ENCODE measurements at places on chromosomes 6 and 20.

GRCh38 chr6:32382757-32383420, 11.2 kb upstream of the TSBP1 start:
- no peak for DNase-seq

DNA sequence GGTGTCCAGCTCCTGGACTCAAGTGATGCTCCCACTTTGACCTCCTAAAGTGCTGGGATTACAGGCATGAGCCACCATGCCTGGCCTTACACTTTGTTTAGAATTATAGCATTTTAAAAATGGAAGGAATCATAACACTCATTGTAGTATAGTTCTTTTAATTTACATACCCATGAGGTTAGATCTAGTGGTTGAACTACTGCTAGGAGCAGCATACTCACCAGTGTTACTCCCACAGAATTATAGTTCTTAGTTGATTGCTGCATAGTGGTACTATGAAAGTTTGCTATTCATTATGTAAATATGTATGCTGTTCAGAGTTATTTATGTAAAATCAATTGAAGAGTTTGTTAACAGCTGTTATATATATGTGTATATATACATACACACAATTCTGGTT, 85.4 kb downstream of the MYO6 start:
- DNase-seq: no peak

GRCh38 chr6:3421791-3422434, 34.9 kb downstream of the SLC22A23 start:
- no peak for DNase-seq

DNA sequence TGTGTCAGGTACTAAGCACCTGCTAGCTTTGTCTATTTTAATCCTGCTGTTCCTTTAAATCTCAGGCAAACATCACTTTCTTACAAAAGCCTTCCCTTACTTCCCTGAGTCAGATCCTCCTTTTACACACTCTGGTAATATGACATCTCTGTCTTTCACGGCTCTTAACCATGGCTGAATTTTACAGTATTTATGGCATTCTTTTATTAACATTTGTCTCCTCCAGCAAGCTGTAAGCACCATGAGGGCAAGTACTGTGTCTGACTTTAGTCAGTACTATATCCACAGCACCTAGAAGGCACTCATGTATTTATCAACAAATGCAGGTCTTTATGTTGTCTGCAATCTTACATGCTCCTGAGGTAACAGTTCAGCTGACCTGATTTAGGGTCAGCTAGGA, 33.7 kb upstream of the HBS1L start:
- DNase-seq: no peak

GRCh38 chr20:45432294-45432693, 16.4 kb downstream of the PIGT start:
- no peak for DNase-seq

DNA sequence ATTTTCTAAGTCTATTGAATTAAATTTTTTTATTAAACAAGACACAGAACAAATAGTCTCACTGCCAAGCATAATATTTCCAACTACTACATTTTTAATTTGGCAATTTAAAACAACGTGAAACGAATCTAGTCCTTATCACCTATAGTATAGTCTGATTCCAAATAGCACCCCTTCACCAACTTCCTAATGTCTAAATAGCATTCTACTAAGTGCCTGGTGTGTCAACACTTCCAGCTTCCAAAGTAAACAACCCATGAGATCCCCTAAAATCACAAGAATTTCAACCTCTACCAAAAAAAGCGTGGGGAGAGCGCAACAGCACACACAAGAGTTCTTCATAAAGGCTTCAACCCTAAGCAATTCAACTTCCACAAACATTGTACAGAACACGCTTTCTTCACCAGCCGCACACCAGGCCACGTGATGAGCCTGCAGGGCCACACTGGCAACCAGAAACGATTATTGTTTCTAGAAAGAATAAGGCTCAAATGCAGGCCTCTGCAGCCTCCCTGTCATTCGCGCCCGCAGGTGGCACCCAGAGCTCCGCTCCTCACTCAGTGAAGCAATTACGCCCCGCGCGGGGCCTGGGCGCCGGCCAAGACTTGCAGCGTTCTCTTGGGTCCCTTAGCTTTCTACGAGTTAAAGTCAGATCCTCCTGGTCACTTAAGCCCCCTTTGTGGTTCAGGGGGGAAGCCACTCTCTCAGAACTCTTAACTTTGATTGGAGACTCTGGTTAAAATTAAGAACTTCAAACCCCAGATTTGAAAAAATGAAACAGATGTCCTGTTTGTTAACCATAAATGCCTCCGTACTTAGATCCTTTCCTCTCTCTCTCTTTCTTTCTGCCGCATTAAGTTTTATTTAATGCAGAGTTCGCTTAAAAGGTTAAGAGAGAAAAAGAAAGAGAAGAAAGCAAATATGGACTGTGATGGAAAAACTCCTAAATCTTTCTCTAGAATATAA, 18.3 kb downstream of the SIM1 start:
- no peak for DNase-seq

- DNase-seq: no peak
Measured at GRCh38 chr6:127100510-127101140, 17.8 kb upstream of the RSPO3 start.

- no peak for DNase-seq
Measured at GRCh38 chr6:49980898-49981297, 11.5 kb upstream of the DEFB113 start.

GRCh38 chr6:107082045-107082444, 33.3 kb downstream of the BEND3 start:
- DNase-seq: no peak

DNA sequence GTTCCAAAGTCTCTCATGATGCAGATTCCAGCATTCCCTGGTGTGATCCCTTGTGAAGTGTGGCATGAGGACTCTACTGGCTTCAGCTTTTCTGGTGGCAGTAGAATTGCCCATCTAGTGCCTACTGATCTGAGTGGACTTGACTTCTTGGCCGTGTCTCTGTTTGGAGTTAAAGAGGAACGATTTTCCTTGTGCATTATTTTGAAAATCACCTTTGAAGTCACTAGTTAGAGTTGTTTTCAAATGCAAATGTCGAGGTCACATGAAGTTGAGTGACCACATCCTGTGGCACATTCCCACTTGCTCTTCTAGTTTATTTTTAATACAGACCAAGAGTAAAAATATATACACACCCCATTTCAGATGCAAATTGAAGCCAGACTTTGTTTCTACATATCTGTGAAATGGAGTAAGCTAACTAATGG, 270.7 kb upstream of the TAB2 start:
- no peak for DNase-seq

DNA sequence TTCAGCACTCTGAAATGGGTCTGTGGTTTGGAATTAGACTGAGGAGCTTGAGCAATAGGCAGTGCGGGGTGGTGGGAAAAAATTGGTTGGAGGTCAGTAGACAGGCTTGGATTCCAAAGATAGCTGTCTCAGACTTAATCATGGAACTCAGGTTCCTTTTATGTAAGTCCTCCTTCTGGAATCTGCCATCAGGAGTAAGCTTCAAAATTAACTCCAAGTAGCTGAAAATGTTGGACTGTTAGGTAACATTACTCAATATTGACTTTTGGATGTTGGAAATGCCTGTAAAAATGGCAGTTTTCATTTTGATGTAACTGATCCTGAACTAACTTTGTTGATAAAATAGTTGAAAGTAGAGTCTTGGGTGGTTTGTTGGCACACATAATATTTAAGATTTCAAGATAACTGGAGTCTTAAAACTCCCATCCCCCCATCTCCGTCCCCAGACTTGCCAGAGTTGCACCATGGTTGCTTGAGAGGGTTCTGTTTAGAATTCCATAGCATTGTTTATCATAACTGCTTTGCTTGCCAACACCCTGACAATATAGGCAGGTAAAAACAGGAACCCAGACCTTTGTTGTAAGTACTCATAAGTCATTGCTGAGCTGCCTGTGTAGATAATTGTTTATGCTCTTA, 83.0 kb downstream of the PHF20 start:
- DNase-seq: no peak

GRCh38 chr20:6530779-6531315, 236.6 kb upstream of the BMP2 start:
- no peak for DNase-seq

GRCh38 chr6:144921206-144921975, 636.3 kb downstream of the UTRN start:
- DNase-seq: no peak

DNA sequence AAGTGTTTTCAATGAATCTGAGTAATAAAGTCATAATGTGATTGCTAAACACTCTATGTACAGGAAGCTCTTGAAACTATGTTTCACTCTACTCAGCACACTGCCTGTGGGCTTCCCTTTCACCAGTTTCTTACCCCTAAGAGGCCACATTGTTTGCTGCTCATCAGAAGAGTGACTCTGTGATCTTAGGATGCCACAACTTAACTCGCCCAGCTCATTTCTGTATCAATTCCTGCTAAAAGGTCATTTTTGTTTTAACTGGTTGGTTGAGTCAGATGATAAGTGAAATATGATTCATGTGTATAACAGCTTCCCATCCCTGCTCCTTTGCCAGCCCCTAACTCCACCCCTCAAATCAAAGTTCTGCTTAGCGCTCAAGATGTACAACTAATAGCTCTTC, 9.8 kb upstream of the NDUFAF4 start:
- DNase-seq: no peak

GRCh38 chr20:38706509-38706908, 17.8 kb upstream of the SLC32A1 start:
- DNase-seq: no peak

GRCh38 chr20:1775117-1775516, 117.5 kb upstream of the SIRPG start:
- no peak for DNase-seq

DNA sequence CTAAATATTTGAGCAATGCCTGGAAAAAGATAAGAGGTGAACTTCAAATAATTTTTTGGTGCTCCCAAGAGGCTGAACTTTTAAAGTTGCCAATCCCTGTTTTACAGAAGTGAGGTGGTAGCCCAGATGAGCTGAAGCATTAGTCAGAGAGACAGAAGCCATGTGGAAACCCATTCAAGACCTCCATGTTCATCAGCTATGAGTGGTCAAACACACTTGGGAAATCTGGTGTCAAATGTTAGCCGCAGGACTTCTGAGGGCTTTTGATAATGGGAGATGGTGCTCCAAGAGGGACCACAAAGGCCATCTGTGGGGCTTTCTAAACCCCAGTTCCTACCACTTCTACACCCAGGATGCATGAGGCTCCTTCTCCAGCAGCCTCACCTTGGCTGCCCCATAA, 77.5 kb upstream of the MRPS10 start:
- no peak for DNase-seq

DNA sequence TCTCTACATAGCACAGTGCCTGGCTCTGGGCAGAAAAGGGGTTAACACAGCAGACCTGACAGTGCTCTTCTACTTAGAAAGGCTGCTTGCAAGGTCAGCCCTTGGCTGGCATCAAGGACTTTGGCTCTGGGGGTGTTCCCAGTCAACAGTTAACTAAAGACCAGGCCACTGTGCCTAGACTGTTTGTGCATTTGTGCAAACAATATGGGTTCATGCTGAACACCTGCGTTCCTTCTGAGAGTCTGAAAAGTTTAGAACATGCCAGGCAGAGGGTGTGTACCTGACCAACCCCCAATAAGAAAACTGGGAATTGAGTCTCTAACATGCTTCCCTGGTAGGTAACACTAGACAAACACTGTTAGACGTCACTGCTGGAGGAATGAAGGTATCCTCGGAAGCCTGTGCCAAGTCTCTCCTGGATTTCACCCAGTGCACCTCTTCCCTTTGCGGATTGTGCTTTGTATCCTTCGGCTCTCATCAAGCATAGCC, 110.7 kb downstream of the PDE10A start:
- no peak for DNase-seq

DNA sequence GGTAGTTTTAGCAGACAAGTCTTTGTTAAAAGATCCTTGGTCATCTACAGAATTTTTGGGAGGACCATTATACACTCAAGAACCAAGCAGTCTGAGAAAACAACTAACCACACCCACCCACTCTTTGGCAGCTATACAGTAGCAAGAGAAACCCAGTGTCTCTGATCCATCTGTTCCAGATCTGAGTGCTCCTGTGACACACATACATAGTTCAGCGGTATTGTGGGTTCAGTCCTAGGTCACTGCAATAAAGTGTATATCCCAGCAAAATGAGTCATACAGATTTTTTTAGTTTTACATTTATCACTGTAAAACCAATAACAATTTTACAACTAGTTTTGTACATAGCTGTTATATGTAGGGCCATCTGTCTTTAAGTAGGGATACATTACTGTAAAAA, 47.4 kb upstream of the PAK5 start:
- no peak for DNase-seq

DNA sequence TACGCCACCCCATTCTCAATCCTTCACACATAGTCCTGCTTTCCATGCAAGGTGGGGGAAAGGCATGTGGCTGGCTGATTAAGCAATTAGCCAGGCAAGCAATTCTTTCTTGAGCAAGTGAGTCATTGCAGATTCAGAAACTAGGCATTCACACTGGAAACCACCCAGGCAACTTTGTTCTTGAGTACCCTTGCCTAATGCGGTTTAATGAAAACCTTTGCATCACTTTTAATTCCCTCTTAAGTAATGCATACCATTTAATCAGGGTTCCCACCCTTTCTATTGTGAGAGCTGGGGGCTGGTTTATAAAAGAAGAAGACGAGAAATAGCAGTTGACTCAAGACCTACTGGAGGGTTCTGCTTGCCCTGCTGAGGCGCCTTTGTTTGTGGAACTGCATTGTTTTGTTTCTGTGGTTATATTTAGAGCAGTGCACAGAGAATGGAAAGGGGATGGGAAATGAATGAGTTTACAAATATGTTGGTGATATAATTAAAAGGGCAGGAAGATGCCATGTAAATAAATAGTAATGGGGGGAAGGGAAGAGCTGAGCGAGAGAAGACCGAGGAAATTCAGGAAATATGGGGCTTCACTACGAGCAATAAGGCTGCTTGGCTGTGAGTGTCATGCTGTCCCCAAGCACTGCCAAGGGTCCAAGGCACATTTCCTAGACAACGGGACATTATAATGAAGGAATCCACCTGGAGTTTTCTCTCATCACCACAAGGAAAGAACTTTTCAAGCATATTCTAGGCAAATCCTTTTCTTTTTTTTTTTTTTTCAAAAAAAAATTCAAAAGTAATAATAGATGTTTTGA, 48.8 kb upstream of the TSHZ2 start:
- no peak for DNase-seq

DNA sequence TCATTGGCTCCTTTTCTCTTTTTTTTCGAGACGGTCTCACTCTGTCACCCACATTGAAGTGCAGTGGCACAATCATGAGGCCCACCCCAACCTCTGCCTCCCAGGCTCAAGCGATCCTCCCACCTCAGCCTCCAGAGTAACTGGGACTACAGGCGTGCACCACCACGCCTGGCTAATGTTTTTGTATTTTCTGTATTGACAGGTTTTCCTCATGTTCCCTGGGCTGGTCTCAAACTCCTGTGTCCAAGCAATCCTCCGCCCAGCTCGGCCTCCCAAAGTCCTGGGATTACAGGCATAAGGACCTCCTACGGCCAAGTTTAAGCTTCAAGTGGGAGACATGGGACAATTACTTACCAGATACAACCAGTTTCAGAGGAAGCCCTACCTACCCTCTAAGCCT, 9.4 kb upstream of the POU5F1 start:
- no peak for DNase-seq

DNA sequence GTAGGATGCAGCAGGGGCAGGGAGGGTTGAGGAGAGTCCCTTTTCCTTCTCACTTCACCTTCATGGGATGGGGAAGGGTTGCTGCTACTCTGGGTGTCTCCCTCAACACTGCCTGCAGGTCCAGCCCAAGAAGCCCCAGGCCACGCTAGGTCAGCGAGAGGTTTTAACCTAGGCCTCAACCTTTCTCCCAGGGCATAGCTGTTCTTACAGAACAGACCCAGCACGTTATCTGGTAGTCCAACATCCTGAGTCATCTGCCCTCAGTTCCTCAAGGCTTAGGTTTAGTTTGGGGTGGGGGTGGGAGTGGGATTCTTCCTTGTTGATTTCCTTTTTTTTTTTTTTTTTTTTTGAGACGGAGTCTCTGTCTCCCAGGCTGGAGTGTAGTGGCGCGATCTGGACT, 15.8 kb downstream of the LRRC73 start:
- DNase-seq: no peak

Measured in heart right ventricle (tissue), 16 donors.